ENCODE measurements at places on chromosomes 6 and 20.

DNA sequence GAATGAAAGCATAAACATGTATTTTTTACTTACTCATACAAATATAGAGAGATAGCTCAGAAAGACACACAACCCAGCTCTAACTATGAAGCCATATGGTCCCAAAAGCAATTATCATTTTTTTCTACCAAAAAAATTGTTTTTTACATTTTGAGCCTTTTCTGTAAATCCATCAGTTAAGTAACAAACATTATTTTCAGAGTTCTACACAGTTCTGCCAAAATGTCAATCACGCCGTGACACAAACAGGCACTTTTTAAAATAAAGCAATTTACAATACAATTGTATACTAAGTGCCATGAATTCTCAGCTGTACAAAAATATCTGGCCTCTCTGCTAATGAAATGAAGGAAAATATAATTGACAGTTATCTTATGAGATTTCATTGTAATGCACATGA, 201.4 kb upstream of the ID4 start:
- no peak for DNase-seq

DNA sequence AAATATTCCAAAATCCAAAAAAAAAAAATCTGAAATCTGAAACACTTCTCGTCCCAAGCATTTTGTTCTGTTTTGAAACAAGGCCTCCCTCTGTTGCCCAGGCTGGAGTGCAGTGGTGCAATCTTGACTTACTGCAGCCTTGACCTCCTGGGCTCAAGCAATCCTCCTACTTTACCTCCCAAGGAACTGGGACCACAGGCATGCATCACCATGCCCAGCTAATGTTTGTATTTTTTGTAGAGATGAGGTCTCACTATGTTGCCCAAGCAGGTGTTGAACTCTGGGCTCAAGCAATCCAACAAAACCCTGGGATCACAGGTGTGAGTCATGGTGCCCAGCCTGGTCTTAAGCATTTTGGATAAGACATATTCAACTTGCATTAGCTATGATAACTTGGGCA, 13.6 kb downstream of the SESN1 start:
- no peak for DNase-seq

- no peak for DNase-seq
Measured at GRCh38 chr6:38580030-38580429, 59.7 kb downstream of the BTBD9 start.

GRCh38 chr6:156146891-156147290, 630.3 kb upstream of the ARID1B start:
- no peak for DNase-seq

DNA sequence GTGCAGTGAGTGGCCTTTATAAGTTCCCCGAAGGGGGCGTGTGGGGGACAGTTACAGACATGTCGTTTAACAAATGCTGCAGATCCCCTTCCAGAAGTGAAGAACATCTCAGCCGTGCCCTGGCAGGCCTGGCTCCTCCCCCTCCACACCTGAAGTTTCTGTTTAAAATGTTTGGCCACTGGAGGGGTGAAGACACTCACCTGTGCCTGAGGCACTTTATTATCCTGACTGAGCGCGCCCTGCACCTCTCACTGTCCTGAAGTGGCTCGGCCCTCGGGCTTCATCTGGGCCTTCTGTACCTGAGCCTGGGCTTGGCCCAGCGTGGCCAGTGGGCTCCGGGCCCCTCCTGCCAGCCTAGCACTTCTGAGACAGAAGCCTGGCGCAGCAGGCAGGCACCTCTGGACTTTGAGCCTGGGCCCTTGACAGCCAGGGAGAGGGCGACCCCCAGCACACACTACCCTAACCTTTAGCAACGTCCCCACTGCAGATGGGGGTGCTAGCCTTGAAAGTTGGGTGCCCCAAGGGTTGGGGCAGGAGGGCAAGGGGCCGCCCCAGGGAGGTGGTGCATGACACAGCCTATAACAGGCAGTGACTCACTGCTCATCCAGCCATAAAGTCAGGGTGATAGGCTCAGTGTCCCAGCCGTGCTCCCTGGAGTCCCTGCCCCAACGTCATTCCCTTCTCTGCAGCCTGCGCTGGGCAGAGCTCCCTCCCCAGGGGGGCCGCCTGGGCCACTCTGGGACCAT, 13.6 kb upstream of the GATA5 start:
- DNase-seq, result peak; percentile 63

GRCh38 chr6:129744201-129744879, 34.4 kb upstream of the ARHGAP18 start:
- peak; percentile 72 for DNase-seq

GRCh38 chr6:127907960-127908640, 7.2 kb upstream of the THEMIS start:
- DNase-seq, result no peak

- peak; percentile 26 for DNase-seq
Measured at GRCh38 chr6:4908062-4908461, 95.8 kb downstream of the RPP40 start.

Measured in GM23248 (cell line).